ENCODE measurements at places on chromosomes 6 and 20.

- no peak for DNase-seq
Observed at GRCh38 chr6:136761227-136761922, 30.9 kb downstream of the MAP3K5 start.

- DNase-seq, result no peak
Observed at GRCh38 chr20:14600527-14600926, 263.1 kb upstream of the FLRT3 start.

DNA sequence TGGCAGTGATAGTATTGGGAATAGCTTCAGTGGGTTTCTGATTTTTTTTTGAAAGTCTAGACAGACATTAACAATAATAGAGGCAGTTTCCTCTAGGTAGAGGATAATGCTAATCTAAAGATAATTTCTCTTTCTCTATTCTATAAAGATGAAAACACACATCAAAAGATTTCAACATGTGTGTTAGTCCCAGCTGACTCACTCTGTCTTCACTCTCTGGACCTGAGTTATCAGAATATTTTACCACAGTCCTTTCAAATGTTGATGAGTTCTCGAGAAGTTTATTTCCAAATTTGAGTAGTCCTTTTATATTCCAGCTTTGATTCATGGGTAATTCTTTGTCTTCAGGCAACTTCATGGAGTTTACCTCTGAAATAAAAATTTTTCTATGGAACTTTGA lies 17.1 kb downstream of the RPRD1B start:
- no peak for DNase-seq

DNA sequence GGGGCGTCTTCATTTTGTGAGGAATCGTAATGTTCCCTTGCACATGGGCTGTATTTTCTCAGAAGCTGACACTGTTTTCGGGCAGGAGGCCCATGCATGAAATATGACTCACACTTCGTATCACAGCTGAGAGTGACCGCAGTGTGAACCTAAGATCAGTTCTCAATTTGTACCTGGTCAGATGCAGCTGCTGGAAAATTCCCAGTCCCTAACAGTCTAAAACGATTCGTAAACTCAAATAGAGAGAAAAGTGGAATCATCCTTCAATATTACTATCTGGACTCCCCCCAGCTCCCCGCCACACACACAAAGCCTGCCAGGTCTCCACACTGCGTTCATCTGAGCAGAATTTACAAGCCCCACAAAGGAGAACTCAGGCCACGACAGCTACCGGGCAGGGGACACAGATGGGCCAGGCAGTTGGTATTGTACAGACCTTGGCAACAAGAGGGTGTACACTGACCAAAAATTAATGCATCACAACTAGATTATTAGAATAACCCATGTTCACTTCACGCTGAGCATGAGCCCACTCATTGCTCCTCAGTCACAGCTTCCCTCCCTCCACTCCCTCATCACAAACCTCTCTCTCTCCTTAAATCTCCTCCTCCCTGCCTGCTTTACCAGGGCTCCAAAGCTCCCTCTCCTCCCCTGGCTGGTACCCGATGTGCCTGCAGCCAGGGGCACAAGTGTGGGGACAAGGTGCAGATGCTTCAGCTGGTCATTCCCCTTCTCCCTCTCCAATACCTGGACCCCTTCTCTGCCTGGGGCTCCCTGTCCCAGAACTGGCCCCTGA lies 488.4 kb downstream of the PREX1 start:
- no peak for DNase-seq

- DNase-seq, result no peak
Observed at GRCh38 chr6:83853178-83854000, at the start of gene RIPPLY2. RIPPLY2 (plus strand) TSS chr6:83853360; CDS start chr6:83853417, 57 bp downstream.

All from SW 1271 (cell line).